ENCODE measurements at places on chromosomes 5 and 9.

- DNase-seq, result no peak
Observed at GRCh38 chr5:109694451-109694891, 4.7 kb downstream of the MAN2A1 start.

DNA sequence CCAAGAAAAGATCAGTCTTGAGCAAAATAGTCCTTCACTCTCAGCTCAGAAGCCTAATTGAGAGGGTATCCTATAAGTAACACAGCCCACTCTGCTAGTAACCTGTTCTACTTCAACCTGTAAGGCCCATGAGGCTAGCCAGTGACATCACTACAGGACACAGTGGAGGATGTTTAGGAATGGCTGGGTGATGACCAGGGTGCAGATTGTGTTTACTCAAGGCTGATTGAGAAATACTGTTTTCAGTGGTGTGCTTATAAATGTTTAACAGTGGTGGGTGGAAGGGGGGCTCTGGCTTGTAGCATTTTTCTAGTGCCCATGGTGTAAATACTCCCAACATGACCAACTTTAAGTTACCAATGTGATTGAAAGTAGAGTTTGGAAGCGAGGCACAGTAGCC lies 159.8 kb upstream of the CCDC152 start:
- DNase-seq, result no peak

GRCh38 chr5:142931896-142932686 lies 161.9 kb downstream of the ARHGAP26 start:
- no peak for DNase-seq

DNA sequence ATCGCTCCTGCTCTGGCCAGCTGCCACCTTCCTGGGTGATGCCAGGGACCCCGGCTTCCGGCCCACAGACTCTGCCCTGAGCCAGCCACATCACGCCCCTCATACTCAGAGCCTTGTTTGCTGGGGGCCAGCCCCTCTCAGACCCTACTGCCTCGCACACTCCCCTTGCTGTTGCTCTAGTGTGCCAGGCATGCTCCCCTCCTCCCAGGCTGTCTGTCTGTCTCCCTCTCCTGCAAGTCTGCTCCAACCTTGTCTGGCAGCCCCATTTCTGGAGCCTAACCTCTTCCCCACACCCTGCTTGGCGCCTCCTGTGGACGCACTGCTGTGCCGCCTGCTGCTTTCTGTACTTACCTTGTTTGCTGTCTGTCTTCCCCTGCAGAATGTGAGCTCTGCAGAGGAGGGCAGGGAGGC lies 184.7 kb downstream of the HSPA4 start:
- no peak for DNase-seq

DNA sequence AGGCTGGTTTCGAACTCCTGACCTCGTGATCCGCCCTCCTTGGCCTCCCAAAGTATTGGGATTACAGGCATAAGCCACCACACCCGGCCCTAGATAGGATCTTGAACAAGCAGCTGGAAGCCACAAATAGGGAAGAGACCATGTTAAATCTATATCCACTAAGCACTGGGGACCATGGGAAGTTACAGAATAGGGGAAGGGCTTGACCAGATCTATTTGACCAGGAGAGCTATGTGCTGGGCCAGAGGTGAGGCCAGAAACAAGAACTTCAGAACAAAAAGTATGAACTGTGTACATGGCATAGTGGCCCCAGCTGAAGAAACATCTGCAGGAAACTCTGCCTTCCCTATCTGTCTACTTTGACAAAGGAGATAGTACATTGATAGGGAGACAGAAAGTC lies 10.8 kb downstream of the KLF4 start:
- no peak for DNase-seq

- no peak for DNase-seq
Observed at GRCh38 chr5:64298586-64298985, 132.9 kb downstream of the RNF180 start.

GRCh38 chr9:1771094-1771789 lies 243.9 kb upstream of the SMARCA2 start:
- no peak for DNase-seq

- DNase-seq, result no peak
Observed at GRCh38 chr9:14992081-14992480, 81.9 kb upstream of the FREM1 start.

GRCh38 chr9:126902210-126902609 lies 12.4 kb upstream of the RALGPS1 start:
- DNase-seq, result no peak

DNA sequence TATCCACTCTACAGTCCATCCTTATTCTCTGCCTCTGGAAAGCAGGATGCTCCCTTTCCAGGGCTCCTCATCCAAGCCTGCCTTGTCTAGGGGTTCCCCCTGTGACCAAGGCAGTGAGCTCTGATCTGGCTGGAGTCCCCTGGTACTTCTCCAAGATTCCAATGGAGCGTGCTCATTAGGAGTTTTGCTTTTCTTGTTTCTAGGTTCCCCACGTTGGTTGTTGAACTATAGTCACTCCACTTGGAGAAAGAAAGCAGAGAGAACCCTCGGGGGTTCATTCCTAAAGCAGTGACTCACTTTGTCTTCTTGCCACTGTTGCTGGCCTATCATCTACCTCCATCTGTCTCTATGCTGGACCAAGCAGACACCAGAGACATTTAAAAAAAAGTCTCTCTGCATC lies 192.6 kb downstream of the TLE4 start:
- no peak for DNase-seq

DNA sequence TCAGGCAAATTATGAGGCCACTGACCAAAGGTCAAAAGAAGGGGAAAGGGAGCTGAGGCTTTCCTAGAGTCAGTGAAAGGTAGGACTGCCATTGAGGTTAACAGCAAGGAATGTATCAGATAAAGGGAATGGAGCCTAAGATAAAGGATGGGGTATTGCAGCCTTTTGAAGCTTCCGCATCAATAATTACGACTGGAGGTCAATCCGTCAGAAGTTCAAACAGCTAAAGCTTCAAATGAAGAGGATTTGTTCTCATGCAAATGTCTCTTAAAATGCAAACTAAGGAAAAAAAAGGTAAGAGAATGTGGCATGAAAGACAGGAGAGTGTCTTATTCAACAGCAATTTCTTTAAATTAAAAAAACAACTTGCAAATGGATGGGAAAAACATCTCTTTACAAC lies 341.1 kb upstream of the RGMB start:
- DNase-seq, result no peak

GRCh38 chr5:139835656-139836055 lies 40.0 kb downstream of the PSD2 start:
- no peak for DNase-seq

- DNase-seq, result no peak
Observed at GRCh38 chr9:281741-282645, 67.3 kb downstream of the DOCK8 start.

GRCh38 chr9:131590449-131590848 lies 45.1 kb downstream of the PRRT1B start:
- DNase-seq, result no peak

DNA sequence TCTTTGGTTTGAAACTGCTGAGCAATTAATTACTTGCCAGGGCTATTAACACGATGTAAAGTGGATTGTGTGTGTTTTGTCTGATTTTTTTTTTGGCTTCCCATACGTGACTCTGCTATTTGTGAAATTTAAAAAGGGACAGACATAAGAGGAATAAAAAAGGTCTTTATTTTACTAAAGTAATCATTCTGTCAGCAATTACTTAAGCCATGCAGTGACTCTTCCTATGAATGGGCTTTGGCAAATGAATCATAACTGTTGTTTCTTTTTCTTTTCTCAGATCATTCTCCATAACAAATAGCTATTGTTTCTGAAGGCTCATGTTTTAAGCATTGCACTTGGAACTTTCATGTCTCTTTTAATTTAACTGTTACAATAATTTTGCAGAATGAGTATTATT lies 461.3 kb upstream of the RORB start:
- DNase-seq, result no peak

DNA sequence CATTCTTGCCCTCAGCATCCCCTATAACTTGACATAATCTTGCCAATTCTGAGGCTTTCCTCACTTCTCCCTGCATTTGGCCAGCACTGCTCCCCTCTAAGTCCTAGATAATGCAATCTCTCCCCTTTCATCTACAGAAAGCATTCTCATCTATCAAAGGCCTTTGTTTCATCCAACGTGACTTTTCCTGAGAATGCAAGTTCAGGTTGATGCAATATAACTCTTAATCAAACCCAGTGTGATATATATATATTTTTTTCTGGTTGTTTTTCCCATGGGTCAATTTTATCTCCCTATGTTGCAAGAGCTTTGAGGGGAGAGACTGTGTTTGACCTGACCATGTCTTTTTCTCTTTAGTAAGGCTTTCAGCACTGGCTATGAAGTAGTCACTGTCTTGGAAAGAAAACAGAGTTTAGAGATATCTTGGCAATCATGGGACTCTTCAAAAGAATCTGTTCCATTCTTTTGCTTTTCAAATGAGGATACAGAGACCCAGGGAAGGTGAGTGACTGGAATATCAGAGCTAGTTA lies 268.6 kb downstream of the TRPM3 start:
- DNase-seq, result no peak

- no peak for DNase-seq
Observed at GRCh38 chr9:33881635-33882034, 64.7 kb downstream of the UBE2R2 start.

- no peak for DNase-seq
Observed at GRCh38 chr5:138620663-138621224, 45.5 kb upstream of the HSPA9 start.

DNA sequence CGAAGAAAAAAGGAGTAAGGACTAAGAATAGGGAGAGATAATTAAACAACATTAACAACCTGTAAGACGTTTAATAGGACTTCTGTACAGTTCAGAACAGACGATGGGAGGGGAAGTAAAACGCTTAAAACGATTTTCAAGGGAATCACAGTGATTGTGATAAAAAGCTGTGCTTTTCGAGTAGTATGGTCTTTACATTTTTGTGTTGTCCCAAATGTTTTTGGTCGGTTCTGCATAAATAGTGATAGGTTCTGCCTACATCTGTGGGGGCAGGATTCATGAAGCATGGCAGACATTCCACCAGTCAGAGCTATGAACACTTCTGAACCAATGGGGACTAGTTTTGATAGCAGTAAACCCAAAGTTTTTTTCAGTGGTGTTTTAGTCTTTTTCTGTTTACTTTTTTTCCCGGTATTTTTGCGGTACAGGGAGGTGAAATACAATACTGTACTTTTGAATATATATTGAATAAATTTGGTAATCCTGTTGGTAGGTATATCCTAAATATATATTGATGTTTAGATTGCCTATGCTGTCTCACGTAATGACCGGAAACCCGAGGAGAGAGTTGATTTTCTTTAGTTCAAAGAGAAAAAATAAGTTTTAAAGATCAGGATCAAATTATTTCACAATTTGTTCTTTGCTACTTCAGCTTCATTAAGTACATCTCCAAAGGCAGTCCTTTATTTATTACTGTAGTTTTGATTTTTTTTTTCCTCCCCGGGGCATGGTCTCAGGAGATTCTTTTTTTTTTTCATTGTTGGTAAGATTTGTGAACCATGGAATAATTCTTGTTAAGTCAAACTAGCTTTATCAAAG lies 1.3 kb downstream of the ERBIN start:
- peak; percentile 29 for DNase-seq

GRCh38 chr5:146060221-146060585 lies 45.2 kb downstream of the PLAC8L1 start:
- no peak for DNase-seq

DNA sequence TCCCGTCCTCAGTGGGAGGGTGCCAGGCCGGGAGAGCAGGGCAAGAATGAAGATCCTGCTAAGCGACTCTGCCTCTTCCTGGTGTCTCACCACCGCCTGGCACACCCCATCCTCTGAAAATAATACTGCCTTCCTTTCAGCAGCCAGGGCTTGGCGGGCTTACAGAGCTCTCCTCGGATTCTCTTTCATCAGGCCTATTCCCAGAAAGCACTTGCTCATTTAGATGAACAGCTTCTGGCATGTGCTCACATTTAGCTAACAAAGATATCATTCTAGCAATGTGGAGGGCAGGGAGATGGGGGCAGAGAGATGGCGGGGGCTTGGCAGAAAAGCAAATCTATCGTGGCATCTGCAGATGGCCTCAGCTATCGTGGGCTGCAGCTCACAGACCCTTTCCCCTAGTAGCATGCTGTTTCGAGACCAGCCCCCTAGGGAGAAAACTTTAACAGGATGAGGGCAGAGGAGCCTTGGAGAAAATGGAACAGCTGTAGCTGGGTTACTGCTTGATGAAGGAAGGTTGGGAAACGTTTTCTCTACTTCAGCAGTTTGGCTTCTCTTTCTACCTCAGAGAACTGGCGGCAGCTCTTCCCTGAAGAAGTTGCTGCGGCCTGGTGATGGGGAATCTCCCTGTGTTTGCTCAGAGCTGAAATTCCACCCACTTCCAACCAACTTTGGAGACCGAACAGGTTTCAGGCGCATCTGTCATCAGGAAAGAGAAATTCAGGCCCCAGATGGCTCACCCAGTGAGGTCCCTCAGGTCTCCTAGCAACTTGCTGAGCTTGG lies 102.1 kb downstream of the TMEM174 start:
- DNase-seq, result no peak

- DNase-seq, result no peak
Observed at GRCh38 chr5:124980163-124980941, 233.9 kb upstream of the ZNF608 start.

DNA sequence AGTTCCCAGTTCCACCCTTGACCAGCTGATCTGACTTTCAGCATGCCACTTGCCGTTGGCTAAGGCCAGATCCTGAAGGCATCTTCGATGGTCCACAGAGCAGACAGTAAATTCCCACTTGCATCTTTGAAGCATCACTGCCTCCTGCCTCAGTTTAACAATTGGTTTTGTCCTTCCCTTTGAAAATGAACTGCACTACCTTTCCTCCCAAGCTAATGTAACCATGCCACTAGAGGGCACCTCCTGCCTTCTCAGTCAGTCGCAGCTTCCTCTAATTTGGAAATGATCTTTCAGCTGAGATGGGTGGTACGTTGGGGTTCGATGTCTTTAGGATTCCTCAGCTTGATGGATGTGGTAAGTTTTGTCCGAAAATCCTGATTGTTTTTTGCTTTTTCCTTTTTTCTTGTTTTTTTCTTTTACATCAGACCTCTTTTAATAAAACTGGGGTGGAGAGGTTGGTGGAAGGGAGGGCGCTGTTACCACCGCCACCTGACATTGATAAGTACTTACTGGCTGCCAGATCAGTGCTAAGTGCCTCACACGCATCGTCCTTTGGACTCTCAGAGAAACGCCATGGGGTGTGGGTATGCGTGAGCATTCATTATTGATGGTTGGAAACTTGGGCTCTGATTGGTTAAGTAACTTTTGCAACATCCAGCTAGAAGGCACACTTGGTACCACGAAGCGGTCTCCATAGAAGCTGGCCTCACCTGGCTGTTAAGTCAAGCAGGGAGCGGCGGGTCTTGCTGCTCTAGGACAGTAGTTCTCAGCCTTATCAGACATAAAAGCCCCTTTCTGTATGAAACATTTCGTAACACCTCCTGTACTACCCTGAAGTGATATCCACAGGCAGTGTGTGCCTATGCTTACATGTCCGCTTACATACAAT lies 16.9 kb downstream of the PTTG1 start:
- DNase-seq, result no peak

DNA sequence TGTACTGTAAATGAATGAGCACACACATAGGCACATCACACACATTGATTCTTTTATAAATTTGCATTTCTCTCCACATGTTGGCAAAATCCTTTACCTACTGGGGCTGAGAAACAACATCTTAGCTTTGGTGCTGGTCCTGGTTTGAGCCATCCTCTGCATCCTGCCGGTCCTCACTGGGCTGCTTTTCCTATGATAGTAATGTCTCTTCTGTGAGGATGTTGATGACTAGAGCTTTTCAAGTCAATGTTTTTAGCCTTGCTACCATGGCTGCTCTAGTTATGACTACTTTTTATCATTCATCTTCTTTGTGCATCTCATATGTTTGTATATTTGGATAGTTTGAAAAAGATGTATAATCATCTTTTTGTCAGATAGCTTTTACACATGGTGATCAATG lies 280.4 kb upstream of the CD180 start:
- no peak for DNase-seq

GRCh38 chr9:132000659-132001058 lies 79.0 kb downstream of the MED27 start:
- no peak for DNase-seq

- DNase-seq, result no peak
Observed at GRCh38 chr5:116542619-116543018, 32.0 kb downstream of the SEMA6A start.

All from right renal pelvis (tissue), 4 donors.